ENCODE measurements at places on chromosomes 6 and 20.

DNA sequence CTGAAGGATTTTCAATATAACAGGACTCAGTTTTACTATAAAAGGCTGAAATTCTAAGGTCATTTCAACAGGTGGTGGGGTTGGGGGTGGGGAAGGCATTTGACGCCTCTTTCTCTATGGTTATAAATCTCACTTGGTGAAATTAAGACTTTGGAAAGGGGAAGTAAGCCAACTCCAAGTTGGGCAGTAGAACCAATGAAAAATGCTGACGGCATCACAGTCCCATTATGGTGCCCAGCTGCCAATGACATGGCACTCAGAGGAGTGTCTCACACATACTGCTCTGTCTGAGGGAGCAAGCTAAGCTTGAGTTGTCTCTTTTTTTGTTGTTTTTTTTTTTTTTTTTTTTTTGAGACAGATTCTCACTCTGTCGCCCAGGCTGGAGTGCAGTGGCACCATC is 4.7 kb downstream of the SLC16A10 start:
- DNase-seq: no peak

DNA sequence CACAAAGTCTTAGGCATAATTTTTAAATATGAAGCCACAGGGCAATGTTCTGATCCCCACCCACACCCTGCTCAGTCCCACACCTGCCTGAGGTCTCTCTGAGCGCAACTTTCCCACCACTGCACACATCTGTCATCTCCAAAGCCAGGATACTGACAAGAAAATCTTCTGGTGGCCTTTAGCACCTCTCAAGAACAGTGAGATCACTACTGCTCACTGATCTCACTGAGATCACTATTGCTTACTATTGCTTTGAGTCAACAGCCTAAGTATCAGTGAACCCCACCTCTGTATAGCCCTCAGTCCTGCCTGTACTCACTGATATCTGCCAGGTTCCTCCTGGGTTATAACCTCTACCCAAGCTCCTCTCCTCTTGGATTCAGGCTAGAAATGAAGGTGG is 6.4 kb downstream of the TNFRSF21 start:
- DNase-seq: no peak

- DNase-seq: no peak
Observed at GRCh38 chr6:52136934-52137467, 49.2 kb upstream of the IL17A start.

- DNase-seq: no peak
Observed at GRCh38 chr6:19852927-19853326, 15.8 kb downstream of the ID4 start.

GRCh38 chr20:1693427-1693826 is 35.8 kb upstream of the SIRPG start:
- DNase-seq: no peak

DNA sequence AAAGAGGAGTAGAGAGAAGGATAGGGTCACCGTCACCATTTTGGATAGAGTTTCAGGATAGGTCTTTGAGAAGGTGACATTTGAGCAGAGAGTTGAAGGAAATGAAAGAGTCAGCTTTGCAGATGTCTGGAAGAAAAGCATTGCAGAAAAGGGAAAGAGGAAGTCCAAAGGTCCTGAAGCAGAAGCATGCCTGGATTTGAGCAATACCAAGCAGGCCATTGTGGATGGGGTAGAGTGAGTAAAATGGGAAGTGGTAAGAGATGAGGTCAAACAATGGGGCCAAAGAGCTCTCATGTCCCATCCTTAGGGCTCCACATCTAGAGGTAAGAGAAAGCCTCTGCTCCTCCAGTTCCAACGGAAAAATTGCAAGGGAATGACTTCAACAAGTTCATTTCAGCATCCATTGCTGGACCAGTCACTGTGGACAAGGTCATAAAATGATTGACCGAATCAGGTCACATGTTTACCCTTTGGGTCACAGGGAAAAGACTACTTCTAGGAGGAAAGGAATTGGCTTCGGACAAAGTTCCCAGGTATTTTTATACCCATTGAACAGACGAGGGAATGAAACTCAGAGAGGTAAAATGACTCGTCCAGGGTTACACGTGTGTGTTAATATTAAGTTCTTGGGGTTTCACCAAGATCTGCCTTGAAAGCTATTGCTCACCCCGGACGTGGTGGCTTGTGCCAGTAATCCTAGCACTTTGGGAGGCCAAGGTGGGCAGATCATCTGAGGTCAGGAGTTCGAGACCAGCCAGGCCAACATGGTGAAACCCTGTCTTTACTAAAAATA is 6.6 kb upstream of the SAMHD1 start:
- DNase-seq: no peak

GRCh38 chr6:159582736-159583135 is 110.3 kb downstream of the SOD2 start:
- no peak for DNase-seq

GRCh38 chr6:50815436-50816114 is 3.1 kb upstream of the TFAP2B start:
- no peak for DNase-seq

DNA sequence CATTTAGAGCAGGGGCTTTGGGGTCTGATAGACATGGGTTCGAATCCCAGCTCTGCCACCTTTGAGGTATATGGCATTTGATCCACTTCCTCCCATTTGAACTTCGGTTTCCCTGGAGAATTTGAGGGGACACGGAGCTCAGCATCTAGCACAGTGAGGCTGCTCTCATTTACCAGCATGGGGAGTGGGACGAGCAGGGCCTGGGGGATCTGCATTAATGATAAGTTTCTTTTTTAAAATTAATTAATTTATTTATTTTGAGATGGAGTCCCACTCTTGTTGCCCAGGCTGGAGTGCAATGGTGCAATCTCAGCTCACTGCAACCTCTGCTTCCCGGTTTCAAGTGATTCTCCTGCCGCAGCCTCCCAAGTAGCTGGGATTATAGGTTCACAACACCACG is 52.6 kb downstream of the VSTM2L start:
- DNase-seq: no peak

DNA sequence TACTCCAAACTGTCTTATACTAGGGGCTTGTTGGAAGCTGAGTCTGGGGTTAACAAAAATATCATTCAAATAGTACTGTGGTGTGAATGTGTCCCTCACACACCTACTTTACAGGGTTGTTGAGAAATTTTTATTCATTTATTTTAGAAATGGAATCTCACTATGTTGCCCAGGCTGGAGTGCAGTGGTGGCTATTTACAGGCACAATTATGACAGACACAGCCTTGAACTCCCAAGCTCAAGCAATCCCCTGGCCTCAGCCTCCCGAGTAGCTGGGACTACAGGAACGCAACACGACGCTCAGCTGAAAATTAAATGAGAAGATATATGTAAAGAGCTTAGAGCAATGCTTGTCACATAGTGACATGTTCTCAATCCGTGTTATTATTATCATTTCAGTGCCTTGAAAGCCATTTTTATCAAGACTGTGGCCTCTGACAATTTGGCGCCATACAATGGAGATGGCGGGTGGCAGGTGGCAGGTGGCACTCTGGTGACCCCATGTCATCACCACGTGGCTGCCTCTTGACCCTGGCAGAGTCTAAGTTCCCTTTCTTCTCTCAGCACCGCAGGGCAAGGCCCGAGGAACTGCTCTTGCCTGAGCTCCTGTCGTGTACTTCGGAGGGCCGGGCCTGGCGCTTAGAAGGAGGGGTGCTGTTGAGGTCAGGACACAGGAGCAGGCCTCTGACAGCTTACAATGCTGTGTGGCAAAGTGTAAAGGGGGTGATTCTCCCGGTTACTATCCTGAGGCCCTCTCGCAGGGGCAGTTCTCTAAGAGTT is 64.5 kb downstream of the STX11 start:
- DNase-seq: no peak

- DNase-seq: no peak
Observed at GRCh38 chr20:21183722-21184121, 57.8 kb downstream of the KIZ start.

GRCh38 chr20:19381947-19382346 is 169.5 kb downstream of the SLC24A3 start:
- DNase-seq: no peak

DNA sequence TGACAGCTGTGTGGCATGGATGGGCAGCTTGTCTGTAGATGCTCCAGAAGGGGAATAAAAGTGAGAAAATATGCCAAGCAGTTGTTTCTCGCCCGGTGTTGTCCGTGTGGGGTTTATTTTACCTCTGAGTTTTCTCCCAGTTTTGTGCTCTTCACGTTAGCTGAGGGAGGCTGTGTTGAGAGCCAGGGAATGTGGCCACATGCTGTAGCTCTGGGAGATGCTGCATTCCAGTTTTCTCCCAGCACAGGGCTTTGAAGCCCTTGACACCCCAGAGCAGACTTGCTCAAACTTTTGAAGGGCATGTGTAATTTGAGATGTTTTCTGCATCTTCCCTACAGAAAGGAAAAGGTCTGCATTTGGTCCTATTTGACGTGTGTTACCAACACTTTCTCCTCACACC is 67.7 kb downstream of the RREB1 start:
- no peak for DNase-seq

DNA sequence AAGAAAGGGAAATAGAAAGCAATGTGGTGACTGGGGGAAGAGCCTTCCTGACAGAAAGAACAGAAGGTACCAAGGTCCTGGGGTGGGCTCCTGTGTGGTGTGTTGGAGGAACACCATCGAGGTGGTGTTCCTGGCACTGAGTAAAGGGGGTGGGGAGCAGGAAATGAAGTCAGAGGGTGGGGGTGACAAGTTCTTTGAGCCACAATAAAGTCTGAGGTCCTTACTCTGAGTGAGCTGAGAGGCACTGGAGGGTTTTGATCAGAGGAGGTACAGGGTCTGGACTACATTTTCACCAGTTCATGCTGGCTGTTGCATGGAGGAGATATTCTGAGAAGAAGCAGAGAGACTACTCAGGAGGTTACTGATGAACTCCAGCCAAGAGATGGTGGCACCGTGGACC is 198.2 kb downstream of the GMPR start:
- no peak for DNase-seq

- DNase-seq: no peak
Observed at GRCh38 chr6:91240878-91241603, 654.2 kb upstream of the MAP3K7 start.

DNA sequence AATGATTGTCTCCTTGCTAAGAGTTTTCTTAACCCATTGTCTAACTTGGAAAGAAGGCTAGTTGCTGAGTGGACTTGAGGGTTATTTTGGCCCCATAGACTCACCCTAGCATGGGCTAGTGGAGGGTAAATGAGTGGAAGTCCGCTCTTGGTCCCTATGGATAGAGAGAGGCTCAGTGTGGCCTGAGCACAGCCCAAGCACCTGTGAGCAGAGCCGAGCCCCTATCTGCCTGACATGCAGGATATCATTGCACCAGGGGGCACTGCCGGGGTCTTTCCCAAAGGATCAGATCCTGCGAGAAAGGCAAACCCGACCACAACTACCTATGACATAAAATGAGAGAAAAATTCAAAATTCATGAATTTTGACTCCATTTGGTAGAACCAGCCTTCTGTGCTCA is 70.6 kb upstream of the GGTLC1 start:
- DNase-seq: no peak

GRCh38 chr6:90271831-90272230 is 24.8 kb downstream of the BACH2 start:
- DNase-seq: no peak

DNA sequence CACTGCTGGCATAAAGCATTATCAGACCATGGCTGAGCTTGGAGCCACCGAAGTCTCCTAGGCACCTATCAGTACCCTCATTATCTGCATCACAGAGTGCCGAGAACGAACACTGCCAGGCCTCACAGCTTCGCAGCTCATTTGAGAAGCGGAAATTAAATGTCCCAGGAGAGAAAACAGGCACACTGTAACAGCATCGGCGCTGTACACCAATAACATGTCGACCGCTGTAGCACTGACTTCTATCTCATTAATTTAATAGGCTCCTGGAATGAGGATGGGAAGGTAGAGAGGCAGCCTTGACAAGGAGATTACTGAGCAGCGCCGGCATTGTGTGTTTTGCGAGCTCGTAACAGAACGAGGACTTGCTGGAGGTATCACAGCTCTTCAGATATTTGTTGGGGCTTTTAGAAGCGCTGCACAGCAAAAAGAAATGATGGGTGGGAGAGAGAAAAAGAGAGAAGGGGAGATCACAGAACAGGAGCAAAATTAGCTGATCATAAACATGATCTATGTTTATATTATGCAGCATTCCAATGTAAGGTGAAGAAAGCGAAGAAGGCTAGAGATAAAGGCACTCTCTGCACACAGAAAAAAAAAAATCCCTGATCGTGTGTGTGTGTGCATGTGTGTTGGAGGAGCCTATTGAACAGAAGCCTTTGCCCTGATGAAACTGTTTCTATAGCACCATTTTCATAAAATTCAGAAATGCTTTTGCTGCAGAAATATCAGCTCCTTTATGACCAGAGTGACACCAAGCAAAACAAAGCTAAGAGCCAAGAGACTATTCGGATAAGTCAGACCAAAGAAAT is 29.2 kb downstream of the ID4 start:
- DNase-seq: no peak

- no peak for DNase-seq
Observed at GRCh38 chr20:40046703-40047102, 642.3 kb downstream of the MAFB start.

DNA sequence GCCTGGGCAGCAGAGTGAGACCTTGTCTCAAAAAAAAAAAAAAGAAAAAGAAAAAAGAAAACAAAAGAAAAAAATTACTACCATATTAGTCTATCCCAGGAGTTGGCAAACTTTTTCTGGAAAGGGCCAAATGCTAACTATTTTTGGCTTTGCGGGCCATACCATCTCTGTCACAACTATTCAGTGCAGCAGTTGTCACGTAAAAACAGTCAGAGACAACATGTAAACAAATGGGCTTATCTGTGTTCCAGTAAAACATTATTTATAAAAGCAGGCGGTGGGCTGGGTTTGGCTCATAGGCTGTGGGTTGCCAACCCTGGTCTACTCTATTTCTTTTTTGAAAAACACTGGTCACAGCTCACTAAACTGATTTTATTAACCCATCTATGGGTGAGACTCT is 53.4 kb downstream of the EYA2 start:
- DNase-seq: no peak

GRCh38 chr6:132490024-132490423 is 22.9 kb downstream of the STX7 start:
- DNase-seq: no peak

GRCh38 chr6:121594053-121594452 is 158.6 kb downstream of the GJA1 start:
- DNase-seq: no peak

GRCh38 chr6:90284236-90285041 is 12.2 kb downstream of the BACH2 start:
- DNase-seq: no peak

GRCh38 chr6:112065426-112065986 is 11.6 kb downstream of the CCN6 start:
- no peak for DNase-seq
